ENCODE measurements at places on chromosomes 3 and 15.

DNA sequence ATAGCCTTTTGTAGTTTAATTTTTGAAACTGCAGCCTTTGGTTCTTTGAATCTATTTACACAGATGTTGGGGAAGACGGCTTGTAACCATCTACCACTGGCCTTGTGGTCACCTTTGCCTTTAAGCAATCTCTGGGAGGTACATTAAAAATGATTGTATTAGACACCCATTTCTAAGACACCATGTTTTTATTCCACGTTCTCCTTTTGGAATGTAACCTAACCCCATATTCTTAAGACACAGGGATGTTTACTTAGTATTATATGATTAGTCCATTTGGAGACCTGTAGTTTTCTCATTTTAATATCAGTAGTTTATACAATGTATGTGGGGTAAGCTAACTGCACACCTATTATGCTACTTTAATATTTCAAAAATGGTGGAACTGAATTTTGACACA is 175.1 kb upstream of the PLSCR5 start:
- DNase-seq, result no peak

GRCh38 chr15:83561661-83562060 is 92.3 kb upstream of the ADAMTSL3 start:
- no peak for DNase-seq

DNA sequence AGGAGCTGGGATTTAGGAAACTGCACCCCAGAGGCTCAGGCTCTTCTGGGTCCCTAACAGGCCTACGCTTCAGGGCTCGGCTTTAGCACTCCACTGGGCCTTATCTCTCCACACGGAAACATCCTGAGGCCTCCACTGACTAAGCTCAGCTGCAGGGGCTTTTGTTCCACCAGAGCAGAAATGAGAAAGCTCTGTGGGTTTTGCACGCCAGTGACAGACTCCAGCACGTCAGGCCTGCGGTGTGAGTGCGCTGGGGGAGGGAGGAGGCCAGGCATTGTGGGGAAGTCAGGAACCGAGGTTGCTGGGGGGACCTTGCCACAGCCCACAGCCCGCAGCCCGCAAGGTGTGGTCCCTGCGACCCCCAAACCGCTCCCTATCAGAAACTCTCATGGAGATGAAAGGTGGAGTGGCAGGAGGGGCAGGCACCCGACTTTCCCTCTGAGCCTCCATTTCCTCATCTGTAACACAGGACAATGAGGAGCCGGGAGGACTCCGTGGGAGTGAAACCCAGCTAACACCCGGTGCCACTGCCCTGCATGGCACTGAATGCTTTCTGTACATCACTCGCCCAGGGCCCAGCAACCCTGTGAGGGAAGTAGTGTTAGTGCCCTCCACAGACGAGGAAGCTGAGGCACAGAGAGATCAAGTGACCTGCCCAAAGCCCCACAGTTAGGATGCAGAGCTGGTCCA is 106.5 kb downstream of the TPRA1 start:
- DNase-seq, result no peak

DNA sequence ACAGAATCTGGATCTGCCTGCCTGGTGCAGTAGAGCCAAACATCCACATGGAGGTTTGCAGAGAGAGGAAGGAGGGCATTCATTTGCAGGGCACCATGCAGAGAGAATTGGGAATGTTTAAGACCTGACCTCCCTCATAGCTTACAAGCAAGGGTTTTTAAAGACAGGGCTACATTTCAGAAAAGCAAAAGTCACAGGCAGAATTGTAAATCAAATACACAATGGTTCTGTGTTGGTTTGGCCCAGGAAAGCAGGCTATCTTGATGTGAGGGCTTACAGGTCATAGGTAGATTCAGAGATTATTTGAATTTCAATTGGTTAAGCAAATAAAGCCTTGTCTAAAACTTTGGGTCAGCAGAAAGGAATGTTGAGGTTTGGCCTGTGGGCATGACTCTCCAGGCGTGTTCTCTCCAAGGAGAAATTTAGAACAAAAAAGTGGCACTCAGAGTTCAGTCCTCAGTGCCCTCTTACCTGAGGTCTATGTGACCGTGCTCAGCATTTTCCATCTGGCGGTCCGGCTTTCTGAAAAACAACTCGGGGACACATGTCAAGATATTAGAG is 91.5 kb downstream of the CD47 start:
- DNase-seq, result no peak

DNA sequence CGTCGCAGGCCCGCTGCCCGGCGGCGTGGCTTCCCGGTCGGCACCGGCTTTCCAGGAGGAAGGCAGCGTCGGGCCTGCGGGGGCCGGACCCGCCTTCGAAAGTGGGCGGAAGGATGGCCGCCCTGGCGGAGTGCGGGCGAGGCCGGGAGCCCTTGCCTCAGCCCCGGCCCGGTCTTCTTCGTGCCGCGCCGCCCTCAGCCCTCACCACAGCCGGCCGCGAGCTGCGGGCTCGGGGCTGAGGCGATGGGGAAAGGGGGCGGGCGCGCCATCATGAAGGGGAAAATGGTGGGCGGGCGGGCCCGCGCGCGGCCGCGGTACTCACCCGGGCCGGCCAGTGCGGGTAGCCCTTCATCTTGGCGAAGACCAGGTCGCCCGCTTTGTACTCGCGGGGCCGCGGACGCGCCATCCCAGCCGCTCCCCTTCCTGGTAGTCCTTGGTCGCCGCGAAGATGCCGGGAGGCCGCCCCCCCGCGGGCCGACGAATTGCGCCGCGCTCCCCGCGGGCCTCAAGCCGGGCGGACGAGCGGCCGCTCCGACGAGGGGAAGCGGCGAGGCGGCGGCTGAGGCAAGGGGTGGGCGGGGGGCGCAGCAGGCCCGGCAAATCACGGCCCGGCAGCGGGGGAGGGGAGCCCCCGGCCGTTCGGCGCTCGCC is 489 bp downstream of the HDGFL3 start:
- DNase-seq, result no peak

DNA sequence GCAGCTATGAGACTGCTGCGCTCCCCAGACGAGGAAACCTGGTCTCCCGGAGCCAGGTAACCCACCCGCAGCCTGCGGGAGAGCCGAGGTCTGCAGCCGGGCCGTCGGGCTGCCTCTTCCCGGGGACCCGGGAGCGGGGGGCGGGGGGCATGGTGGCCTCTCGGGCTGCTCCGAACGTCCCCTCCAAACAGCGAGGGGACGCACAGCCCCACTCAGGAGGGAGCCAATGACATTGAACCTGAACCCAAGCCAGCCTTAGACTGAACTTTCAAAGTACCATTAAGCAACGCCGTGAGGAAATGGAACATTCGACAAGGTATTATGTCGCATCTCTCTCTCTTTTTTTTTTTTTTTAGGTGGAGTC is 29.8 kb upstream of the ALDH1A3 start:
- DNase-seq, result no peak

- DNase-seq, result no peak
Observed at GRCh38 chr3:173238091-173238490, 97.1 kb upstream of the SPATA16 start.

GRCh38 chr3:120040813-120041377 is 53.4 kb downstream of the GSK3B start:
- DNase-seq, result no peak

GRCh38 chr3:60142009-60142408 is 1092.2 kb upstream of the CFAP20DC start:
- no peak for DNase-seq

- DNase-seq, result no peak
Observed at GRCh38 chr3:193016437-193016901, 98.8 kb upstream of the MB21D2 start.

DNA sequence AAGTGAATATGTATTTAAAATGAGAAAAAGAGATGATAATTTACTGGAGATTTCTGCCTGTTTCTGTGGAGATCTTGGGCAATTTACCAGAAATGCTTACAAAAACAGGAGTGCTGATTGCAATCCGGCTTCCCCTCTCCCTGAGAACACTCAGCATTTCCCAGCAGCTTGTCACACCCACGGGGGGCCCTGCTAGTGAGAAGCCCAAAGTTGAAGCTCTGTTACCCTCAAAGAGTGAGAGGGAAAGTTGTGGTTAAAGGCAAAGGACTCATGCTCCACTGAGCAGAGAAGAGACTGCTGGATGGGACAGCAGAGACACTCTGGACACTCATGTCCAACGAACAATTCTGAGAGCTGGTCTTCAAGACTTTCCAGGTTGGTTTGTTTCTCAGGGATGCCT is 2.9 kb downstream of the MCTP2 start:
- DNase-seq, result no peak

GRCh38 chr3:58144478-58145325 is 66.1 kb downstream of the DNASE1L3 start:
- DNase-seq, result no peak

GRCh38 chr15:31262901-31263671 is 63.5 kb upstream of the KLF13 start:
- DNase-seq, result peak; percentile 66

DNA sequence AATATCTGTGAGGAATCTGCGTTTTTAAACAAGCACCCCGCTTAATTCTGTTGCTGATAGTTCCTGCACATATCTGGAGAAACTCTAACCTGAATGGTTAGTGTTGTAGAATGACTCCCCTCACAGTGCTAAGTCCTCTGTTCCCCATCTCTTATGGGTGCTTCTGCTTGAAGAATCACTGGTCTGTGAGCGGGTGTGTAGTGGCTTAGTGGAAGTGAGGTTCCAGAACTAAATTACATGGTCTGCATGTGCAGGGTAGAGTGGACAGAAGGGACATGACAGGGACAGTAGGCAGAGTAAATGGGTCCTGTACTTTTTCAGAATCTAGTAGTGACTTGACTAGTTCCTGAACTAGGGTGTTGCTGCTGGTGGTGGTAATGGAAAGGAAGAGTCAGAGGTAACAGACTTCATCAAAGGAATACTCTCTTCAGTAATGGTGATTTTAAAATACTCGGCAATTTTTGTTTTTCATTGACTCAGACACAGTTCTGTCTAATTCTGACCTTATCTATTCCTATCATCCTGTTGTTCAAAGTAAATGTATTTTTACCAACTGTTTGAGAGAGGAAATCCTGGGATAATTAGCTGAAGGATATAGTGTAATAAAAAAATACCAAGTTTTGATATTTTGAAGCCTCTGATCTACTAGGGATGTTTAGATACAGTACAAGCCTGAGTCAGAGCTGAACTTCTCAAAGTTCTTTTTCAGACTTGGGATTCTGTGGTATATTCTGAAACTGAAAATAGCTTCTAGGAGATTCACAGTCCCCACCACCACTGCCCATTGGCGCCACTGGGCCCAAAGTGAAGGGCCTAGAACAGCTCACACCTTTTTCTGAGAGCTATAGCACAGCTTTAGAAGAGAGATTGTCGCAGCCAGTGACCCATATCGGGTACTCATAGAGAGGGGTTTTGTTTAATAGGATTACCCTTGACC is 55.5 kb downstream of the FNDC3B start:
- DNase-seq, result no peak

DNA sequence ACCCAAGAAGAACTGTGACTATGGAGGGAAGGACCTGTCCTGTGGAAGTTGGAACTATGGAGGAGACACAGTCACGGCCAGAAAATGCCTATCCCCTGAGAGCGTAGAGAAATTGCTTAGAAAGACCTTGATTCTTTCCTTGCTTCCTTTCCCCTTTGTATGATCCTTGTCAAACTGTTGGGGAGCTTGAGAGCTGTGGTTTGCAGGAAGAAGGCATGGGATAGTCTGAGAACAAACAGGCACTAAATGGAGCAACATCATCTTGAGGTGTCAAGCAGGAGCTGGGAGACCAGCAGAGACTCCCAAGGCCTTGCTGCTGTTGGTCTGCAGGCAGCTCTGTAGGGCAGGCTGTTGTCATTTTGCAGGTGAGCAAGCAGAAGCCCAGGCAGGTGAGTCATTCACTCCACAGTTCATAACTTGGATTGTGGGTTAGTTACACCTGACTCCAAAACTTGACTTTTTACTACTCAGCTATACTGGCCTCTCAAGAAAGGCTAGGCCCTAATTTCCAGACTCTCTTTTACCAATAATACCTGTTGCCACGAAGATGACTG is 298.9 kb downstream of the LRTM1 start:
- DNase-seq, result no peak

DNA sequence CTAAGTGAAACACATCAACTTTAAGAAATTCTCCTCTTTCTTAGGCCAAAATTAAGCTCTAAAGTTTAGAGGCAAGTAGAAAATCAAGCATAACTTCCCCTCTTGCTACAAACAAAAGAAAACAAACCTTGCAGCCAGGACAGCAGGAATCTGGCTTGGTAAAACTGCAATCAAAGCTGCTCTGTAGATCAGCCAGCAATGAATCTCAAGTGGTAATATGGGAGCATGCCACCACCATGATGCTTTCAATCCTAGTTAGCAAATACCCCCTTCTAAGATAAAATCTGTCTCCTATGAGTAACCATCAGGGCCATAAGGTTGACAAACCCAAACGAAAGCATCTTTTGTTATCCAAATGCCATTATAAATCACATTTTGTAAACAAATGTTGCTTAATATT is 208.3 kb upstream of the PLSCR5 start:
- no peak for DNase-seq

- no peak for DNase-seq
Observed at GRCh38 chr3:38644662-38645053, 4.8 kb downstream of the SCN5A start.

DNA sequence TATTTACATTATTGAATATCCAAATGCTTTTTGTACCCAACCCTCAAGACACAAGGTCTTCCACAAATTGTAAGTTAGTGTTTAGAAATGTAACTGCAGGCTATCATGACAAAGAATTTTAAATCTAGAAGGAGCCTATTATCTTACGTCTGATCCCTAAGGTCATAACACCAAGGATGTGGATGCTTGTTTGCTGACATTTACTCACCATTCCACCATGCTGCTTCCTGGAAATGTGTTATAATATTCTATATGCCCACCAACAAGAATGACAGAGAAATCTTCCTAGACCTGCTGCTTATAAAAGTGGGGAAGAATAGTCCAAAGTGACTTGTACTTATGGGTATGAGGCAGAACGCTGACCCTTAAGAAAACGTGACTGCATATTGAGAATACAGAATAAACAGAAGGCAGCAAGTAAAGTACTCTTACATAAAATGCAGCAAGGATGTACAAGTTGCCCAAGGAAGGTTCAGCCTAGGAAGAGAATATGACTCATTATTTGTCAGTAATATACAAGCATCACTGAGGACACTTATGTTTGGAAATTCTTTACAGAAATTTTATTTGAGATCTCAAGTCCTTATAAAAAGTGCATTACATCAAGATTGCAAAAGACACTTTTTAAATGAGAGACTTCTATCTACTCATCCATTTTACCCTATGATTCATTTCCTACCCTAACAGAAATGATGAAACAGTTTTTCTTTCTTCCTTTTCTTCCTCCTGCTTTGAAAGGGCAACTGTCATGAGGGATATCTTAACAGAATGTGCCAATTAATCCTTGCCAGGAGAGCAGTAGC is 59.6 kb downstream of the ESYT3 start:
- DNase-seq, result peak; percentile 79

DNA sequence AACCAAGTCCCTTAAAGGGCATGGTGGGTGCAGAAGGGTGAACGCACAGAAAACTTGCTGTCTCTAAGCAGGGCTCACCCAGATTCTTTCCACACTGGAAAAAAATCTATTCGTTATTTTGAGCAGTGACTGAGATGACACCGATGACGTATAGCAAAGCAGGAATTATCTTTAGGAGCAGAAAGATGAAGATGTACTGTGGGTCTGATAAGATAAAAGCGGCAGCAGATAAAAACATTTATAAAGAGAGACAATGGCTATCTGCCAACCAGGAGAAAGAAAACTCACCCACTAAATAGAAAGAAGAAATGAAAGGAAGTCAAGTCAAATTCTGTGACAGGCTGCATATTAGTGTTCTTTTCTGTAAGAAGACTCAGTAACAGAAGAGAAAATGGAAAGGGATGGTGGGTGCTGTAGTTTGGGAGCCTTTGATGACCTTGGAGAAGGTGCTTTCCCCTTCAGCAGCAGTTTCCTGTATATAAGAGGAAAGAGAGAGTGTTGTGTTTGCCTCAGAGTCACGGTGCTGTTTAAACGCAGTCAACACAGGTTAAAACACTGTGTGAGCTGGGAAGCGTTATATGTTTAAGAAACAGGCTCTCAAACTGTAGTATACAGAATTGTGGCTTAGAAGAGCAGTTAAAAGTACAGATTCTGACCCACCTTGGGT is 111.6 kb downstream of the AQP9 start:
- no peak for DNase-seq

Data from SIG-M5 (cell line).